ENCODE measurements at places on chromosomes 2 and 18.
A peak's percentile ranks its signal among the peaks of the same experiment; 100 is the strongest.

GRCh38 chr18:54284981-54285785, 15.9 kb downstream of the POLI start:
- no peak for DNase-seq

DNA sequence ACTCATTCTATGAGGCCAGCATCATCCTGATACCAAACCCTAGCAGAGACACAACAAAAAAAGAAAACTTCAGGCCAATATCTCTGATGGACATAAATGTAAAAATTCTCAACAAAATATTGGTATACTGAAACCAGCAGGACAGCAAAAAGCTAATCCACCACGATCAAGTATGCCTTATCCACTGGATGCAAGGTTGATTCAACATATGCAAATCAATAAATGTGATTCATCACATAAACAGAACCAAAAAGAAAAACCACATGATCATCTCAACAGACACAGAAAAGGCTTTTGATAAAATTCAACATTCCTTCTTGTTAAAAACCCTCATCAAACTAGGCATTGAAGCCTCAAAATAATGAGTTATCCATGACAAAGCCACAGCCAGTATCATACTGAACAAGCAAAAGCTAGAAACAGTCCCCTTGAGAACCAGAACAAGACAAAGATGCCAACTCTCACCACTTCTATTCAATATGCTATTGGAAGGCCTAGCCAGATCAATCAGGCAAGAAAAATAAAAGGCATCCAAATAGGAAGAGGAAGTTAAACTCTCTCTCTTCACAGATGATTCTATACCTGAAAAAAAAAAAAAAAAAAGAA, 45.3 kb downstream of the RTTN start:
- DNase-seq = no peak

- no peak for DNase-seq
Measured at GRCh38 chr2:124001696-124002430, 23.2 kb upstream of the CNTNAP5 start.

DNA sequence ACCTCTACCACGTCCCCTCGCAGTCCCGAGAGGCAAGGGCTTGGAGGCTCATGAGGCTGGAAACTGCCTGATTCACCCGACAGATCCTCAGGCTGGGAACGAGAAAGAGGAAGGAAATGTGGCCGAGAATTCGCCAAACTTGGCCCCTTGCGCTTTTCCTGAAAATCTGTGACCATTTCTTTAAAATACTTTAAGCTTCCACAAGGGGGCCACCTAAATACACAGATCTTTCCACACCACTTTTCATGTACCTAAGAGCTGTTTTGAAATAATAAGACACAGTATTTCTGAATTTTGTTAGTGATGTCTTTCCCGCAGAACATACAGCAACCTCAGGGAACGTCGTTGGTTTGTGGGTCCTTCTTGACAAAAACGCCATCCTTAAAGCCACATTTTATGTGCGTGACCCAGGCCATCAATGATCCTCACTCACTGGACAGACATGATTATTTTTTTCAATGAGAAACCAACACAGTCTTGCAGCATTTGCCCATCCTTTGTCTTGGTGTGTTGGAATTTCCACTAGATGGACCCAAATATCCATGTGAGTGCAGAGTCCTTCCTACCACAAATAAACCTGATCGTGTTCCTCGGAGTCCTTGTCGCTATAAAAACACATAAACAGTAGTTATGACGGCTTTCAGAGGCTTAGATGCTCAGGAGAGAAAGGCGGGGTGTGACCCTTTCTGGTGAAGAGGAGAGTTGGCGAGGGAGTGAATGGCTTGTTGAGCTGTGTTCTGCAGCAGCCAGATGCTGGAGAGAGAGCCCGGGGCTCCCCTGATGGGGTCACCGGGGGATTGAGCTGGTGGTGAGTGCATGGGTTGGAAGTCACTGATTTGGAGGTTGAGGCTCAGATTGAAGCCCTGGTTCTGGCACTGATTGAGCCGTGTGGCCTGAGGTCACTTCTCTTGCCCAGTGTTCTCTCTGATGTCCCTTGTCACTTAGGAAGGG, 25.0 kb downstream of the DCDC2C start:
- DNase-seq = peak; percentile 10

- no peak for DNase-seq
Measured at GRCh38 chr2:50979495-50979894, 52.4 kb downstream of the NRXN1 start.

DNA sequence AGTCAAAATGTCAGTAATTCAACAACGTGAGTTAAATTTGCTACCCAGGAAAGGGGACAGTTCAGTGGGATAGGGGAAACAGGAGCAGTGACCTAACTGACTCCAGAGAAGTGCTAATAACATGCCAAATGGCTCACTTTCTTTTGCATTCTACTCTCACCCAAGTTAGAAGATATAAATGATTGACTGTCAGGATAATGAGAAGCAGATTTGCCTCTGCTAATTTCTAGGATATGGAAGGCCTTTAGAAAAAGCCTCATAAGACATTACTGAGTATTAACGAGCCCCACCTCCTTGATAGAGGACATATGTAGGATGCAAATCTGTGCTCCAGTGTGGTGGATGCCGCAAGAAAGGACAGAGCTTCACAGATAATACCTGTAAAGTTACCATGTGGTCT, 318.6 kb upstream of the NT5C1B start:
- no peak for DNase-seq

DNA sequence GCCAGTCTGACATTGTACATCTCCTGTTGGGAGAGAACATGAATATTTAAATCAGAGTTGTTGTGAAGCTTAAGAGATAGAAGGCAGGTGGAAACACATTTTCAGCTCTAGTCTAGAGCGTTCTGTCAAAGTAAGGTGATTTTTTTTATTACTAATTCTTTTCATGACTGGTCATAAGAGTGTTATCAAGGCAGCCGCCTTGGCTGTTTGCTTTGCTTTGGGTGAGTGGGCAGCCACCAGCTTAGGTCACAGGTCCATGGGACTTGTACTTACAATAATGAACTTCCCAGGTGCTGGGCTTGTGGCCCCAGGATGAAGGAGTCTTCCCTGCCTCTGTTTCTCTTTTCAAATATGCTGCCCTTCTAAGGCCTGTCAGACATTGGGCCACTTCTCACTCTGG, 256.3 kb downstream of the SRBD1 start:
- DNase-seq = no peak

GRCh38 chr2:41722668-41723369, 325.0 kb upstream of the PKDCC start:
- DNase-seq = no peak

- DNase-seq = no peak
Measured at GRCh38 chr18:78625847-78626246, 353.8 kb upstream of the SALL3 start.

GRCh38 chr2:7060631-7061449, 143.6 kb downstream of the RNF144A start:
- no peak for DNase-seq

DNA sequence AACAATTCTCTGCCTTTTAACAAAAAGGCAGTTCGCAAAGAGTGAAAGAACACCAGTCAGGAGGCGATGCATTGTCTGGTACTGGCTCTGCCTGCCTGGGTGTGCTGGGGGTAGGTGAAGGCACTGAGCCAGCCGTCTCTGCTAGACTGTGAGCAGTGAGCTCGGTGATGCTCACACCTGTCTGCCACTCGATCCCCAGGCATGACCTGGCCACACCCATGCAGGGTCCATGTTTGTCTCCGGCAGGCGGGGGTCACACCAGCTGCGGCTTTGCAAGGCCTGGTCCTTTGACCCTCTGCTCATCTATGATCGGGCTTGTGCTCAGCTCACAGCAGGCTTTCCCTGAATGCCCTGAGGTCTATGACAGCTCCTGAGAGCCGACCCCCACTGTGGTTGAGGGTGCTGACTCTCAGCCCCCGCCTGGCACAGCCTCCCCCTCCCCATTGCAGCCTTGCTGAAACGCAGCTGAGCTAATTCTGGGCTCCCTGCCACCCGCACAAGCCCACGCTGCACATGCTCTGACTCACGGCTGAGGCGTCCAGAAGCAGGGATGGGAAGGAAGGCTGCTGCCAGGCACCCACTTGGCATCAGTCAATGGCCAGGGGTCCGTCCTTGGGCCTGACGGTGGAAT, 23.7 kb downstream of the CRACDL start:
- DNase-seq = no peak

GRCh38 chr18:40752316-40752715, 1202.7 kb upstream of the PIK3C3 start:
- DNase-seq = no peak

DNA sequence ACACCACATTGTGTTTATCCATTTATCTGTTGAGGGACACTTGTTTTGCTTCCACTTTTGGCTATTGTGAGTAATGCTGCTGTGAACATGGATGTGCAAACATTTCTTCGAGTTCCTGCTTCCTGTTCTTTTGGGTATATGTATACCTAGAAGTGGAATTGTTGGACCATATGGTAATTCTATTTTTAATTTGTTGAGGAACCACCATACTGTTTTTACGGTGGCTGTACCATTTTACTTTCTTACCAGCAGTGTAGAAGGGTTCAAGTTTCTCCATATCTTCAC, 23.1 kb downstream of the ANXA4 start:
- no peak for DNase-seq

GRCh38 chr18:3448838-3449511, 997 bp upstream of the TGIF1 start:
- DNase-seq = peak; percentile 36

GRCh38 chr2:70596739-70597138, 43.1 kb upstream of the TGFA start:
- peak; percentile 47 for DNase-seq

DNA sequence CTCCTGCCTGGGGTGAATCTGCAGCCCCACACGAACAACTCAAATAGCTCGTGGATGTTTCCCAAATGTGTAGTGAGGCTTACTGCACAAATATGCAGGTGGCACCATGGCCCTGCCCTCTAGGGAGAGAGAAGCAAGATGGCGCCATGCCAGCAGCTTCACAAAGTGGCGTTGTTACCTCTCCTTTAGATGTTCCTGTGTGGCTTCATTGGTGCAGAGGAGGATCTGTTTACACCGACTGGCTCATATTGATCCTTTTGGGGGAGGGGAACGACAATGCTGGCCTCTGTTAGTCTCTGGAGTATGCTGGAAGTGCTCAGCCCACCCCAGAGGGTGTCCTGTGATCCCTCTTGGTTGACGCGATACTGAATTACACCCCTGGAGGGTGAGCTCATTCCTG, 99.5 kb upstream of the GATA6 start:
- no peak for DNase-seq

- no peak for DNase-seq
Measured at GRCh38 chr18:45667056-45667736, 51.9 kb downstream of the SLC14A2 start.

- DNase-seq = no peak
Measured at GRCh38 chr2:151668737-151669136, 65.5 kb downstream of the NEB start.

DNA sequence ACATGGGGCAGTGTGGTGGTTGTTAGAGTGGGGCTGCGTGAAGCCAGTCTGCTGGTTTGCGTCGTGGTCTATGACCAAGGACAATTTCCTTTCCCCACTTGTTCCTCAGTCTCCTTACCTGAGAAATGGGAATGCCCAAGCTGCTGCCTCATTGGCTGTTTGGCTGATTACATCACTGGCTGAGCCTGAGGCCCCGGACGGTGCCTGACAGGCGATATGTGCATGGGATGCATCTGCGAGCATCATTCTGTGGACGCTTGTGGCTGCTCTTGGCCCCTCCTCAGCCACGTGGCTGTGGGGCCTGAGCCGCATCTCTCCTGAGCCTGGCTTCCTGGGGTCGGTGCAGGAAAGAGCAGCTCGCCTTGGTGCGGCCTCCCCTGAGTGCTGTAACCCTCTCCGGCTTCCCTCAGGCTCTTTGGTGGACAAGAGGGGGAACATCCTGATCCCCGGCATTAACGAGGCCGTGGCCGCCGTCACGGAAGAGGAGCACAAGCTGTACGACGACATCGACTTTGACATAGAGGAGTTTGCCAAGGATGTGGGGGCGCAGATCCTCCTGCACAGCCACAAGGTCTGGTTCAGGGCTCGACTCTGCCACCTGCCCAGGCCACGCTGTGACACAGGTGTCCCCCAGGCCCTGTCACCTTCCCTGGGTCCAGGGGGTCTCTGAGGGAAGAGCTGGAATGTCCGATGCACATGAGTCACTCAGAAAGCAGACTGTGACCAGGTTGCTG, 17.2 kb downstream of the CNDP2 start:
- no peak for DNase-seq

- no peak for DNase-seq
Measured at GRCh38 chr18:53093636-53094035, 753.6 kb downstream of the DCC start.

GRCh38 chr2:28593160-28593755, 97.4 kb downstream of the PLB1 start:
- DNase-seq = no peak

DNA sequence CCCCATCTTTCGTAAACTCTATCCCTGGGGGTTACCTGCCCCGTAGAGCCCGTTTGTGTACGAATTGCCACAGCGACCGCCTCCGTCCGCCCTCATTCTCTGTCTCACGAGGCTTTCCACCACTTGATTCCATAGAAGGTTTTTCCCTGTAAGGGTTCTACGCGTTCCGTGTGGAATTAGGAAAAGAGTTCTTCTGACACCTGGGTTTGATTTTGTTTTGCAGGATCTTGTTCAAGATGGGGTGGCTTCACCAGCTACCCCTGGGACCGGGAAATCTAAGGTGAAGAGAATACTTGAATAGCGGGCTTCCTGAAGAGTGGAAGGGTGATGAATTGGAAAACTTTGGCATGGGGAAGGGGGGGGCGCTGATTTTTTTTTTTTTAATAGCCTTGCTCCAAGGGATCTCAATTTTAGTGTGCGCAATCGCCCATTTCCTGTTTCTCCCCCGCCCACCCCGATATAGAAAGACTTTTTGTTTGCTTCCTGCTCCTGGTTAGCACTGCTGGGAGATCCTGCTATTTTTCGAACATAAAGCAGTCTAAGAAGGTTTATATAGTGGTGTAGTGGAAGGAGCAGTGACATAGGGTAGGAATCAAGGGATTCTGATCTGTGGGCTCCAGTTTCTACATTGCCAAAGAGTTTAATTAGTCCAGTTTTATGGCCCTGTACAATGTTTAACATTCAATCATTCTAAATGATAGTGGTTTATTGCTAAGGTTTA, 564 bp downstream of the GCC2 start:
- no peak for DNase-seq

DNA sequence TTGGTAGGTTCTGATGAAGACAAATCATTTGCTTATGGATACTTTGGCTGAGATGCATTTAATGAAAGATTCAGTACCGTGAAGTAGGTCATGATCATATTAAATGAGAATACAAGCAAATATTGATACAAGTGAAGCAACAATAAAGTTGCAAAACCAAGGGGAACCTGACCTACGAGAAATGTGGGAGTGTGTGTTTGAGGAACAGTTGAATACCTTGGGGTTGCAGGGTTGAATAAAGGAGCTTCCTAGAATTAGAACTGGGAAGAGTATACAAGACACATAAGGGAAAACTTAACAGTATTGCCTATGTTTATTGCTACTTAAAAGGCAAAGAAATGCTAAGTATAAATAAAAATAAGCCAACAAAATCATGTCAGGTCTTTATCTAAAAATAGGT, 702.9 kb downstream of the ERBB4 start:
- no peak for DNase-seq

GRCh38 chr2:40361478-40361877, 90.4 kb downstream of the SLC8A1 start:
- DNase-seq = no peak

All from GDM1 (cell line).